Activated gamma-delta T cell treated with Interleukin-2 at 50 U/mL for 16 hours (primary cell): ENCODE measurements at places on chromosomes 5 and 9.

- no peak for DNase-seq
Observed at GRCh38 chr9:127730799-127731410, 4.2 kb downstream of the TOR2A start.

- no peak for DNase-seq
Observed at GRCh38 chr5:17433406-17433805, 64.6 kb upstream of the TAF11L2 start.

- DNase-seq: no peak
Observed at GRCh38 chr5:81187885-81188284, 45.2 kb upstream of the CKMT2 start.

DNA sequence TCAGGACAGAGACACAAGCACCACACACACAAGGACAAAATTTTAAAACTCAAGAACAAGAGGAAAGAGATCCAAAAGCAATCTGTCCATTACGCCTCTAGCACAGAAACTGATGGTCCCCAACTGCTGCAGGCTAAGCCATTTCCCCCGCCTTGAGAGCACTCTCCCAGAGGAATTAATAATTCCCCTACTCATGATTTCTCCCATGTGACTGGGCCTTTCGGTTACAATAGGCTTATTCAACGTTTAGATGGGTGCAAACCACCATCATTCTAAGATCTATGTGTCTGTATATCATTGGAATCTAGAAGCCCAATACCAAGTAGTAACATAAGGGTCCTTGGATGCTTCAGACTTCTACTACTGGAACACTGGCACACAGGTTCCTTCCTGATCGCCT lies 18.8 kb downstream of the BRD8 start:
- DNase-seq: no peak

- no peak for DNase-seq
Observed at GRCh38 chr5:127076315-127077129, 3.2 kb upstream of the C5orf63 start.

DNA sequence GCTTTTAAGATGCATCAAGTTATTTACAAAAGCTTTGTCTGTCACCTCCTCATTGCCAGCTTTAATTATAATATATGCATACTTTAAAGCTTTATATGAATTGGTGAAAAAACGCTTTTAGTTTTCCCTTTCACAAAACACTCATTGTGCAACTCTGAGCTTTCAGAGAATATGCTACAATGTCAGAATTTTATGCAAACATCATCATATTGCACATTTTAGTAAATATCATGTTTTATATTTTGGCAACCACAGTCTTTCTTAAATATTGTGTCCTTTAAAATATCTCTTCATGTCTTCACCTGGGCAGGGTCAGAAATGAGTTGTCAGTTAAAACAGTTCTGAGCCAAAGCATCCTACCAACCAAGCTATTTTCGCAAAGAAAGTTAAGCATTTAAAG lies 601.1 kb upstream of the RORB start:
- no peak for DNase-seq

DNA sequence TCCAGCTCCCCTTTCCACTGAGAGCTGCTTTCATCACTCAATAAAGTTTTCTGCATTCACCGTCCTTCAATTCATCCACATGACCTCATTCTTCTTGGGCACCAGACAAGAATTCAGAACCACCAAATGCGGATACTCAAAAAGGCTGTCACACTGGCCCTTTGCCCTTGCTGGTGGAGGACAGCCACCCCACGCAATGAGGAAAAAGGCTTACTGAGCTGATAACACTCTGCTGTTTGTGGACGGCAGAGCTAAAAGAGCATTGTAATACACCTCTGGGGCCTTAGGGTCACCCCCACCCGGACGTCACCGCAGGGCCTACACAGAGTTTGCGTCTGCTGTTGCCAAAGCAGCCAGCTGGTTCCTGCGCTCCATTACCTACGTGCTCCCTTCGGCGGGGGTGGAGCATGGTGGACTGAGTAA lies 51.2 kb upstream of the ZNF608 start:
- no peak for DNase-seq

- DNase-seq: no peak
Observed at GRCh38 chr5:9437741-9438240, 108.1 kb downstream of the SEMA5A start.

- DNase-seq: peak; percentile 46
Observed at GRCh38 chr5:52743970-52744369, 43.7 kb upstream of the ITGA1 start.

- no peak for DNase-seq
Observed at GRCh38 chr5:141517312-141517711, 28.4 kb downstream of the PCDHGC5 start.

DNA sequence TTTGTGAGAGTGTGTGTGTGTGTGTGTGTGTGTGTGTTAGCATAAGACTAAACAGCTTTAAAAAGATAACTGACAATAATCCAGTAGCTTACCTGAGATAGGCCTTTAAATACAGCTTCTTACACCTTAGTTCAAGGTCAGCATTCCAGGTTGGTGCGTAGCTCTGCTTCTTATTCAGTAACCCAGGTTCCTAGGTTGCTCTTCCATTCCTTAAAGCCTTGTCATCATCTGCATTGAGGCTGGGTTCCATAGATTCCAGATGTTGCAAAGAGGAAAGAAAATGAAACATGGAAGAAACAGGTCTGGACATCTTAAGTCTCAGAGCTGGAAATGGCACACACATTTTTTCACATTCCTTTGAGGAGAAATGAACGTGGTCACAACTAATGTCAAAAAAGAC lies 53.9 kb upstream of the CAMK4 start:
- no peak for DNase-seq

- DNase-seq: no peak
Observed at GRCh38 chr9:114471157-114471556, 34.1 kb downstream of the WHRN start.

- no peak for DNase-seq
Observed at GRCh38 chr9:78292716-78293497, 4.0 kb upstream of the PSAT1 start.

DNA sequence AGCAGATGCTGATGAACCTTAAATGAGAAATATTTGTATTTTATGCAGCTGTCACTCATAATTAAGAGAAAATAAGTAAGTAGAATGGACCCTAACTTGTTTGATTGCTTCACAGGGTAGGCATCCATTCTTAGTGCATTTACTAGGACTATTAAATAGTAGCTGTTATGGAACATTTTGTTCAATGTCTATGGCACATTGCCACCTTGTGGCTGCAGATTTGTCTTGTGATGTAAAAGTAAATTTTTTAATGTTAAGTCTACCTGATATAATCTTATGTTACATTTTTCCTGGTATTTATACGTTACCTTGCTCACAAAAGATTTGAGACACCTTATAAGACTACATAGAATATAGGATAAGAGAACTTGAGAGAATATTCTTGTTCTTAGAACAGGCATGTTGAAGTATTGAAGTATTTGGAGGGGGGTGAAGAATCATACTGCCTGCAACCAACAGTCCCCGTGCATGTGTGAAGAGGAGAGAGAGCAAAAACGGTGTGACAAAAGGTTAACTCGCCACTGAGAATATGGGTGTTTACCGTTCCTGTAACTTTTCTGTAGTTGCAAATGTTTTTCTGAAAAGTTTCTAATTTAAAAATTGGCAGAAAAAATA lies 161.1 kb downstream of the MAST4 start:
- no peak for DNase-seq

GRCh38 chr9:83956436-83957247 lies 23.4 kb downstream of the HNRNPK start:
- peak; percentile 58 for DNase-seq

DNA sequence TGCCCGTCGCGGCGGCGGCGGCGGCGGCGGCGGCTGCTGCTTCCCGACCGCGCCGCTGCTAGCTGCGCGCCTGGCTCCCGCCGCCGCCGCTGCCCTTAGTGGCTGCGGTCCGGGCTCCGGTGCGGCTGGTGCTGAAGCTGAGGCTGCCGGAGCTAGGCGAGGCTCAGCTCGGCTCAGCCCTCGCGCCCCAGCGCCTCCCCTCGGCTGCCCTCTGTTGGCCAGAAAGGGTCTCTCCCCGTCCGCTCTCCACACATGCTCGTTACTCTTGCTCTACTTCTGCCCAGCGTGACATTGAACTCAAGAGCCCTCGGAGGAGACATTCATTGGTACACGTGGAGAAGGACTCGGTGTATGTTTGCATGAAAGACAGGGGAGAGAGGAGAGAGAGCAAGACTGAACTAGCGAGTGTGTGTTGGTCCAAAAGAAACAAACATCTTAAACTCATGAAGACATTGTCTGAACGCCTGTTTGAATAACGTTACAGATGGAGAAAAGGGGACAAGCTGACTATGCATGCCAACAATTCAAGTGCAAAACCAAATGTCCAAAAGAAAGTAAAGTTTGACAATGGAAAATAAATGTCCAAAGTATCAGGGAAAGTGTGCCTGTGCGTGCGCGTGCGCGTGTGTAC lies at the start of gene HCN1:
TSS of gene HCN1 (minus strand) at position 175 of the 631 bp plus-strand sequence.
- no peak for DNase-seq

DNA sequence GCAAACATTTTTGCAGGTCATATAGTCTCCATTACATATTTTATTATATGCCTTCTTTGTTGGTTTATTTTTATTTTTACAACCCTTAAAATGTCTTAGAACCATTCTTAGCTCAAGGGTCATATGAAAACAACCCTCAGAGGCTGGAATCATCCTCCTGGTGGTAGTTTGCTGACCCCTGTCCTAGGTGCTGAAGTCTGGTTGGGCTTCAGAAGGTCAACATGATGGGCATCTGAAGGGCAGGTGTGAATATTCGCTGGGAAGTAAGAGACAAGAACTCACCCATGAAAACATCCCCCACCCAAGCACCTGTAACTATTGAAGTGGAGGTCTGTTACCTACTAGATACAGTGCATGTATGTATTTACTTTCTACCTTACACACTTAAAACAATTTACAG lies 75.4 kb downstream of the OSMR start:
- DNase-seq: no peak

DNA sequence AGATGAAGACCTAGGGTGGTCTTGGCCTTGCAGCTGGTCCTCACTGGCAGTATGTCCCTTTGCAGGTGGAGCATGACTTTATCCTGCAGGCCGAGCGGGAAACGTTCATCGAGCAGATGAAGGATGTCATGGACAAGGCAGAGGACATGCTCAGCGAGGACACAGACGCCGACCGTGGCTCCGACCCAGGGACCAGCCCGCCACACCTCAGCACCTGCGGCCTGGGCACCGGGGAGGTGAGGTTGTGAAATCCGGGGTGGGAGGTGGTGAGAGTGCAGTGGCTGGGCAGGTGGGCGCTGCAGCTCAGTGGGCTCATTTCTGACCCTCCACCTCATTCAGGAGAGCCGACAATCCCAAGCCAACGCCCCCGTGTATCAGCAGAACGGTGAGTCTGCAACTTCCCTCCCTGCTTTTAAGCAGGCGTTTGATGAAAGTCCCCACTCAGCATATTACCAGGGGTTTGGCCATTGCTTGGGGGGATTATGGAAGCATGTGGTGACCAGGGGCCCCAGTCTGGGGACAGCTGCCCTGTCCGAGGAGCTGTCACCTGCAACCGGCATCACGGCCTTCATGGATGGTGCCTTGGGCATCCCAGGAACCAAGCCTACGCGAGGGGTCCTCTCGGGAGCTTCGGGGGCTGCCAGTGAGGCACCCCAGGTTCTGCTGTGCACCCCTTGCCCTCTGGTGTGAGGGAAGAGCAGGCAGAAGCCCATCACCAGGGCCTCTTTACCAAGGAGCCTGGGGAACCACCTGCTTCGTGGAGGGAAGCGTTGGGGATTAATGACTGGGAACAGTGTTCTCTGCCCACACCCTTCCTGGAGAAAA lies 84.0 kb downstream of the WNK2 start:
- DNase-seq: no peak

GRCh38 chr5:176553260-176554085 lies 4.3 kb downstream of the CDHR2 start:
- DNase-seq: no peak

- no peak for DNase-seq
Observed at GRCh38 chr5:84279234-84279633, 105.4 kb downstream of the EDIL3 start.

- DNase-seq: no peak
Observed at GRCh38 chr5:66597183-66597757, 1.1 kb downstream of the MAST4 start.

DNA sequence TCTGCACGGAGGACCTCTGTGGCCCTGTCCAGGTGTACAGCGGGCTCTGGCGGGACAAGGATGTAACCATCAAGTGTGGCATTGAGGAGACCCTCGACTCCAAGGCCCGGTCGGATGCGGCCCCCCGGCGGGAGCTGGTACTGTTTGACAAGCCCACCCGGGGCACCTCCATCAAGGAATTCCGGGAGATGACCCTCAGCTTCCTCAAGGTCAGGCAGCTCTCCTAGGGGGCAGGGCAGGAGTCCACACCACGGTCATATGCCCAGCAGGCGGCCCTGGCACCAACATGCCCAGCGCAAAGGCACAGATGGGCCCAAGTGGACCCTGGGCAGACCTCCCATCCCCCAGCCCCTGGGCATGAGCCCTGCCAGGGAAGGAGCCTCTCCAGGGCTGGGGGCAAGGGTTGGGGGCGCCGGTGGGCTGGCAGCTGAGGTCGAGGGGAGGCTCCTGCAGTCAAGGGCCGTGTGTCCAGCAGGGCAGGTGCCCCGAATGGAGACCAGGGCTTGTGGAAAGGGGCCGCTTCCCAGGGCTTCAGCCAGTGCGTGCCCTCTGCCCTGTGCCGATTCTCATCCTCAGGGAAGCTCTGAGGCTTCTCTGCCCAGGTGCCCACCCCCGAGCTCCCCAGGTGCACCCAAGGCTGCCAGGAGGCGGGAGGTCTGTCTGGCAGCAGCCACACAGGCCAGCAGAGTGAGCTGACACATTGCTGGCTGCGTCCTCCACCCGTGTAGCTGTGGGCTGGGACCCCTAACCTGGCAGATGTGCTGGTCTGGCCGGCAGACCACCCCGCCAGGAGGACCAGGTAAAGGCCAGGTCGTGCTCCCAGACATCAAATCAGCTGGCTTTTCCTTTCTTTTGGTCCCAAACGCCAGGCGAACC lies 10.0 kb downstream of the DIPK1B start:
- no peak for DNase-seq

- no peak for DNase-seq
Observed at GRCh38 chr5:27701931-27702903, 663.8 kb upstream of the CDH9 start.

- no peak for DNase-seq
Observed at GRCh38 chr5:106241409-106241808, 1429.3 kb downstream of the EFNA5 start.

DNA sequence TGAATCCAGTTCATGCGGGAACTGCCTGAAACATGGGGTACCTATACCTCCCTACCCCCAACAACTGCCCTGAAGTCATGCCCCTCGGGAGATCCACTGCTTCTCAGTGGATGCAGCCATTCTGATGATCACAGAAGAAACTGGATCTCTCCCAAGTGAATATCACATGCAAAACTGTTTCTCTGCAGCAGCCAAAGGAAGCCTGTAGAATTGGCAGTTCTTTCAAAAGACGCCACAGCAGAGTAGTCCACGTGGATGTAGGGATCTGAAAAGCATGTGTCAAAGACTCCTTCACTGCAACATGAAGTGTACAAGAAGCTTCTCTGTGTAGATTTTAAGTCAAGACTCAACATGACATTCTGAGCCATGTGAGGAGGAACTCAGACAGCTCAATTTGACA lies 286.7 kb downstream of the NR3C1 start:
- DNase-seq: no peak

GRCh38 chr9:99385814-99386279 lies 163.8 kb downstream of the SEC61B start:
- no peak for DNase-seq

- no peak for DNase-seq
Observed at GRCh38 chr9:94941211-94941875, 214.8 kb downstream of the AOPEP start.
